ENCODE measurements at places on chromosomes 12 and 14.

DNA sequence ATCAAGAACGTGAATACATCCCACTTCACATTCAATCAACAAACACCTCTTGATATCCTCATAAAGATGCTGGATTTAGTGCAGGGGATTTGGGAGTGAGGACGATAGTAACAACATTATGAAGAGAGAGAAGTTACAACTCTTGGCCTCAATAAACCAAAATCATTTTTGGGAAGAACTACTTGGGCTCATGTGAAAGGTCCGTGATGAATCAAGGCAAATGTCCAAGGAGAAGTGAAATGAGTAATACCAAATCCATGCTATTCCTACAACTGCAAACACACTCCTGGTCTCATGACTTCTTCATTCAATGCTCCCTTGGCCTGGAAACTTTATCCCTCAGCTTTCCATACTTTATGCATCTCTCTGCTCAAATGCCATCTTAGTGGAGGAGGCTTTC, 162.0 kb upstream of the LMNTD1 start:
- no peak for DNase-seq

DNA sequence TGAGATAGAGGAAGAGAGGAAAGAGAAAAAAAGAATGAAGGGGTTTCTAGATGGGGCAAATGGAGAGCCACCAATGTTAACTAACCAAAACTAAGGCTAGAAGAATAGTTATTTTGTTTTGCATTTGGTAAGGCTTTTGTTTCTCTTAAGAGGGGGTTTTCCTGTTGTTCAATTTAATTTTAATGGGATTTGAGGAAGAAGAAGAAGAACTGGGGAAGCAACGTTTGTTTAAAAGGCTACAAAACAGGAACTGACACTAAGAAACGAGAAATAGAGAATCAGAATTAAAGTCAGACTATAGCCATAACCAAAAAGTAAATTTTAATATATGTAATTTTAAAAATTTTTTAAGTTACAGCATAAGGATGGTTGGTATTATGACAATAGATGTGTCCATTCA, 13.7 kb downstream of the TXNDC16 start:
- no peak for DNase-seq

DNA sequence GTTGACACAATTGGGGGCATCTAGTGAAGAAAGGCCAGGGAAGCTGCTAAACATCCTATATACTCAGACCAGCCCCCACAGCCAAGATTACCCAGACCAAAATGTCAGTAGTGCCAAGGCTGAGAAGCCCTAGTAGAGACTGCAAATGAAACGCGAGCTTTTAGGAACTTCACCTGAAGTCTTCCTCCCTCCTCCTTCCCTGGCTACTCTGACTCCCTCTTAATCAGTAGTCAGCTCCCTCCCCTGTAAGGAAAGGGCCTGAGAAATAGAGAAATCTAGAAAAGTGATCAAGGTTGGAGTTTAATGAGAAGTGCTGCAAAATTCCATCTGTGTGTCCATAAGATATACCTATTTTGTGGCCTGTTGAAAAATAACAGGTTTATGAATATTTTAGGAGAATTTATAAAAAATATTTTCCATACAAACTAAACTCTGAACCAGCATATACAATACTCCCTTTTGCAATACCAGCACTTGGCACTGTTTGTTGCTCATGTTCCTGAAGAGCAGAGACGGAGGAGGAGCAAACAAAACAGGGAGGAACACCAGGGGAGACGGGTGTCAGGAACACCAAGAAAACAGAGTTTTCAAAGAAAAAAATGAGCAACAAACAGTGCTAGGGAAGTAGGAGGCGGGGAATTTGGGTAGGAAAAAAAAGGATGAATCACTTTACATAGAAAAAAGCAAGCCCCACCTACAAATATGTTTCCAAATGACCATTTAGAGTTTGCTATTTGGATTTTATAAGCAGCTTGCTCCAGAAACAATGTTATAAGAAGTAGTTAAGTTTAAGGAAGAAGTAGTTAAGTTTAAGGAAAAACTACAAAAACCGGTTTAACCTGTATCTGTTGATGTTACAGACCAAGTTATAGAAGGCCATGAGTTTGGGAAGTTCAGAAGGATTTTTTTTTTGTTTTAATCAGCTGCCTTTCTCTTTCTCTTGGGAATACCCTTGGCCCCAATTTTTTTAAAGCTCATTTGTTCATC, 282.1 kb upstream of the GRIP1 start:
- no peak for DNase-seq

DNA sequence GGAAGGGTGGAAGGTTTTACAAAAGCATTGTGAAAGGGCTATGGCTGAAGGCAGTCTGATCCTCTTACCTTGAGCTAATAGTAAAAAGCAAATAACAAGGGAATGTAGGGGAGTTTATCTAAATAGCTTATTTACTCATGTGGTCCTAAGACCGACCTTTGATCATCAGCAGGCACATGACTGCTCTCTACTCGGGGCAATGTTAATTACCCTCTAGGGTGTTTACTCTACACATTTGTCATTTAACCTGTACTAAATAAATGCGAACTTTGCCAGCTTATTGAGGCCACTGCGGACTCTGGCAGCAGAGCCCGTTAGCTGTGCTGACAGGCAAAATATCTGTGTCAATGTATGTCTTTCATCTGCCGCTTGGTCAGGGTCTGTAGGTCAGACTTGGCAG, 768.3 kb upstream of the ATXN7L3B start:
- DNase-seq = no peak

GRCh38 chr14:90866833-90867232, 50.6 kb upstream of the TTC7B start:
- no peak for DNase-seq

- DNase-seq = no peak
These were observed 2.1 kb downstream of the BIN2 start for GRCh38 chr12:51321882-51322281.

- DNase-seq = no peak
These were observed 11.5 kb downstream of the RITA1 start for GRCh38 chr12:113196990-113197389.

DNA sequence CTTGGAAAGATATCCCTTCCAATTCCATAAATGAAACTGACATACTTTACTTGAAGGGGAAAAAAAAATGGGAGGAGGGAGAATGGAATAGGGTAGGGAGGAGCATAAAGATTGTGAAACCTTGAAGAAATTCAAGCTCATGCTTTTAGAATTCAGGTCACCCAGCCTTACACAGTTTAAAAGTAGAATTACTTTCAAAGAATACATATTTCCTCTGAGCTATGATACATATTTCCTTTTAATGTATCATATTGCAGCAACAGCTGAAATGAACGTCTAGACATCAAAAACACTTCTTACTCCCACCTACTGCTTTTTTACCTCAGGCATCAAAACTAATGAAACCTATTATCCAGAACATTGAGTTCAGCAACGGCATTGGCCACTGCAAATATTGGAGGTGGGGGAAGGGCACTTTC, 156.0 kb downstream of the MED13L start:
- DNase-seq = no peak

DNA sequence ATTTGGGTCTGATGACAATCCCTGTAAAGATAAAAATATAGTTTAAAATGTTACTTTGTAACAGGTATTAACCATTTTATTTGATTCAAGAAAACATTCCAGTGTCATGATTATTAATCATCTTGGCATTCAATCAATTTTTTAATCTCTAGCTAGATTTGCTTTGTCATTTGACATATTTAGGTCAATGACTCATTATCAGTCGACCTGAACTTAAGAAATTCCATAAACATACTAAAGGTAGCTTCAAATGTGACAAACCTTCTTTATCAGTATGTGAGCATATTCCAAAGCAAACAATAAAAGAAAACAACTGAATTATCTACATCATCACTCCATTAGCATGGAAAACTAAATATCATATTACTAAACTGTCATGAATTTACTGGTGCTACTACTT, 50.8 kb upstream of the CDKL1 start:
- DNase-seq = no peak

DNA sequence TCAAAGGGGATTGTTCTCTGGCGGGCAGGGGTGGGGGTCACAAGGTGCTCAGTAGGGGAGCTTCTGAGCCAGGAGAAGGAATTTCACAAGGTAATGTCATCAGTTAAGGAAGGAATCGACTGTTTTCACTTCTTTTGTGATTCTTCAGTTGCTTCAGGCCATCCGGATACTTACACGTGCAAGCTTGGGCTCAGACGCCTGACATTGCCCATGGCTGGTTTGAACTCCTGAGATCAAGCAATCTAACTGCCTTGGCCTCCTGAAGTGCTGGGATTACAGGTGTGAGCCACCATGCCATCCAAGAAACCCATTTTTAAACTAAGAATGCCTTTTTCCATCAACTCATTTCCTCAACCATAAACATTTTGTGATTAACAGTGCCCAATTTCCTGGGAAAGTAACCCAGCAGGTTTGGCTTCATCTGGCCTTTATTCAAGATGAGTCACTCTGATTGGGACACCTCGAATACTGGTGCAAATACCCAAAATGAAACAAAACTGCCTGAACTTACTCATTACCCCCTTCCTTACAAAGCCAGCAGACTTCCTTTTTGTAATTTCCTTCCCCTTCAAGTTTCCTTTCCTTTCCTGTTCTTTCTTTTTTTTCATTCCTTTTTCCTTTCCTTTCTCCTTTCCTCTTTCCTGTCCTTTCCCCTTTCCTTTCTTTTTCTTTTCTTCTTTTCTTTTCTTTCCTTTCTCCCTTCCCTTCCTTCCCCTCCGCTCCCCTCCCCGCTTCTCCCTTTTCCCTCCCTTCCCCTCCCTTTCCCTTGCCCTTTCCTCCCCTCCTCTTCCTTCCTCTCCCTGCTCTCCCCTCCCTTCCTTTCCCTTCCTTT, 10.2 kb upstream of the RNASE10 start:
- DNase-seq = no peak

GRCh38 chr14:36555998-36556743, 26.2 kb downstream of the NKX2-8 start:
- DNase-seq = no peak

GRCh38 chr14:101257551-101257950, 303.7 kb upstream of the DIO3 start:
- no peak for DNase-seq

- DNase-seq = no peak
These were observed 819.5 kb downstream of the SLC16A7 start for GRCh38 chr12:60415351-60415750.

GRCh38 chr12:106906715-106907114, 49.0 kb upstream of the TMEM263 start:
- no peak for DNase-seq

DNA sequence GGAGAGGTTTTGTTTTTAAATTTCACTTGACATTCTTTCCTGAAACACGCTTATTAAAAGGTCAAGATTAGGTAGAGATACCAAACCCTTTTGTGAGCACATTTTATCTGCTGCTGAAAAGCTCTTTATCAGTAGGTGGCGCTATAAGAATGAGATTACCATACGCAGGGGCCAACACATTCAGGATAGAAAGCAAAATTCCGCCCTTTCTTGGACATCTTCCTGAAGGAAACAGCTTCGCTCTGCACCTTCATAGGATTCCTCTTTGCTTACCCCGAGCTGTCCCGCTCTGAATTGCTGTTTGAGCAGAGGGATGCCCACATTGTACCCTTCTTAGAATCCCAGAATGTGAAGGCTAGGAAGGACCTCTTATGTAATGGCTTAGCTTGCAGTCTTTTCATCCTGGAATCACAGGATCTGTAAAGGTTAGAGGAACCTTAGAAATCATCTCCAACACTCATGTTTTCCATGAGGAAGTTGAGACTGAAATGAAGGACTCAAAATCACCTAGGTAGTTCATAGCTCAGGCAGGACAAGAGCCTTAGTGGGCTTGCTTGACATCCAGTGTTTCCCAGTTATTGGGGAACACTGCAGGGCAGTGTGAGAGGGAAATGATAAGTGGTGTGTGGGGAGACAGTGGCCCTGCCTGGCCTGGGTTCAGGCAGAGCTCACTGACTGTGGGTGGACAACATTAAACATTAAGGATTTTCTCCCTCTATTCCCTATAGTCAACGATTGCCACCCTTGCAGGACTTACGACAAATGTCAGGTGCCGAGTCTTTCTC, 38.7 kb upstream of the CRY1 start:
- no peak for DNase-seq

DNA sequence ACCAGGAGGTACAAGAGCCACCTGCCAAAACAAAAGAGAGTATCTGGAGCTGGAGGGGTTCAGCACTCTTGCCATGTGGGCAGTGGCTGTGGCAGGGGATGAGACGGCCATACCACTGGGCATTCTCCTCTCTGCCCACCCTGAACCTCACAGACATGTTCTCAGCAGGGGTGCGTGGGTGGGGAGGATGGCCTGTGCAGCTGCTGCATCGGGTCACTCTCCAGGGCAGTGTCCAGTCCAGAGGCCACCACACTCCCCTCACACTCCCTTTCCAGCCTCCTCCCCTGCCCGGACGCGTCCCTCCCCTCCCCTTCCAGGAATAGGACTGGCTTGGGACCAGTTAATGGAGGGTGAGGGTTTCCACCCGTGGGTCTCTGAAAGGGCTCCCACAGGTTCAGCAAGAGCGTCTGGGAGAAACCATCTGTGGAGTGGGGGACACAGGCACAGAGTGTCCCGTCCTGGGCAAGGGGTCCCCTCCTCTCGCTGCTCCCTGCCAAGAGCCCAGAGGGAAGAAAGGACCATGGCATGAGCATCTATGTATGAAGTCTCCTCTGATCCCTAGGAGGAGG, 501 bp downstream of the C1R start:
- DNase-seq = no peak

DNA sequence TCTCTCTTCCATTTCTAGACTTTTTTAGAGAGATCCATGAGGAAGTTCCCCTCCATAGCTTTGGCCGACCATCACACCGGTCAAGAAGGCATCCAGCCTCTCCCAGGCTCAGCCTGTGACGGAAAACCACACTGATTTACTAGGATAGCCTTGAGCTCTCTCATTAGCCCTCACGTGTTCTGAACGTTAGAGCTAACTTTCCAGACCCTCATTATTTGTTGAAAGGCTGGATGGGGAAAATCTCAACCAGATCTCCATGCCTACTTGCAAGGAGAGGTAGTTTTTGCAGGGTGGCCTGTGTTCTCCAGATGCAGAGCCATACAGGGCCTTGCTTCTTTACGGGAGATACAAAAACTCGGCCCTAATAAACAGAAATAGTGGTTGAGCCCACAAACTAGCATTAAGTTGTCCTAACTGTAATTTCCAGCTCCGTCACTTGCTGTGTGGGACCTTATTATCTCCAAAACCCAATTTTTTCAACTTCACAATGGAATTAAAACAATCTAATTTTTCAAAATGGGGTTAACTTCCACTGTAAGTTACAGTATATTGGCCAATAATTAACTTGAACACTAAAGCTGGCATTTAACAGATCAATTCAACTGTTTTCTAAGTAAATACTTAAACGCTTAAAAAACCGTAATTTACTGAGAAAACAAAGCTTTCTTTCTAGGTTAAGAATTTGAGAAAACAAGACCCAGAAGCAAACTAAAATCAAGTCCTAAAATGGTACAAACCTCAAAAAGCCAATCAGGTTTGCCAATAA, 65.3 kb downstream of the KLHL28 start:
- DNase-seq = no peak

- DNase-seq = no peak
These were observed 137.8 kb downstream of the HMGA2 start for GRCh38 chr12:65962036-65962430.

- DNase-seq = no peak
These were observed 1338.8 kb upstream of the SEL1L start for GRCh38 chr14:82872494-82872893.

- DNase-seq = no peak
These were observed 329.3 kb upstream of the DCN start for GRCh38 chr12:91511795-91512420.

- no peak for DNase-seq
These were observed 42.1 kb upstream of the CFAP54 start for GRCh38 chr12:96447256-96447655.
